ENCODE measurements at places on chromosomes 3 and 15.

DNA sequence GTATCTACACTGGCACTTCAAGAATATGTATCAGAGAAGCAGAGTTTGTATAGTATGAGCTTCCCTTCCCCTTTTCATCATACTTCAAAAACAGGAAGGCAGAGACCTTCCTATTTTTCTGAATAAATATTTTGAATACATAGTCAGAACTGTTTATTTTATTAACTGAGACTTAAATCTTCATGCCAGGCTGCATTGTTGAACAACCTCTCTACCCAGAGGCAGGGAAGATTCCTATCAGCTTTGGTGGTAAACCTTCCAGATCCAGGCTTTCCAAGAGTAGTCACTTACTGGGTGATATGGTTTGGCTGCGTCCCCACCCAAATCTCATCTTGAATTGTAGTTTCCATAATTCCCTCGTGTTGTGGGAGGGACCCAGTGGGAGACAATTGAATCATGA is 217.4 kb upstream of the ATP11B start:
- DNase-seq, result no peak

GRCh38 chr3:128436214-128436613 is 30.5 kb downstream of the DNAJB8 start:
- no peak for DNase-seq

DNA sequence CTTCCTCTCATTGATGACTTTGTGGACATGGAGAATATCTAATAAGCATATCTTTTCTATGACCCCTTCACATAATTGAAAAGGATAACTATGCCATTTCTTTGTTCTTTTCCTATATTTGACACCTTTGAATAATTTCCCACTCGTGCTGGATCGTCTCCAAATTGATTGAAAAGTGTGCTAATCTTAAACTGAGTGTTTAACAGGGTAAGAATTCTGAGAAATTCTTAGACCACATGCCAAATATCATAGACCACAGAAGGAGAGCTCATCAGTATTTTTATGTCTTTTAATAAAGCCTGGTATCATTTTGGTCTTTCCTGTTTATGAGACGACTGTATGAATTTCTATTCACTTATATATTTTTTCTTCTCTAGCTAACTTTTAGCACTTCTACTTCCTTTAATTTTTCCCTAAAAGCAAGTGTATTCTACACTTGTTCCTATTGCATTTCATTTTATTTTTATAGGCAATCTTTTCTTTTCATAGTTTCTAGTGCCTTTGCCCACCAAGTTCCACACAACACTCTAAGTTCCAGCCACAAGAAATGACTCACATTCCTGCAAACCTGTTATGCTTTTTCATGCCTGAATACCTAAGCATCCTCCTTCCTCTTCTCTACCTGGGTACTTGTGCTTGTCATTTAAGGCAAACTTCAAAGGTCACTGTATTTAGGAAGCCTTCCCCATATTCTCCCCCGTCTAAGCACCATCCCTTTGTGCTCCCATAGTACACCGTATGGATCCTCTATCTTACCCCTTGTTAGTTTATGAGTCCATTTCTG is 30.1 kb downstream of the KBTBD8 start:
- DNase-seq, result no peak

DNA sequence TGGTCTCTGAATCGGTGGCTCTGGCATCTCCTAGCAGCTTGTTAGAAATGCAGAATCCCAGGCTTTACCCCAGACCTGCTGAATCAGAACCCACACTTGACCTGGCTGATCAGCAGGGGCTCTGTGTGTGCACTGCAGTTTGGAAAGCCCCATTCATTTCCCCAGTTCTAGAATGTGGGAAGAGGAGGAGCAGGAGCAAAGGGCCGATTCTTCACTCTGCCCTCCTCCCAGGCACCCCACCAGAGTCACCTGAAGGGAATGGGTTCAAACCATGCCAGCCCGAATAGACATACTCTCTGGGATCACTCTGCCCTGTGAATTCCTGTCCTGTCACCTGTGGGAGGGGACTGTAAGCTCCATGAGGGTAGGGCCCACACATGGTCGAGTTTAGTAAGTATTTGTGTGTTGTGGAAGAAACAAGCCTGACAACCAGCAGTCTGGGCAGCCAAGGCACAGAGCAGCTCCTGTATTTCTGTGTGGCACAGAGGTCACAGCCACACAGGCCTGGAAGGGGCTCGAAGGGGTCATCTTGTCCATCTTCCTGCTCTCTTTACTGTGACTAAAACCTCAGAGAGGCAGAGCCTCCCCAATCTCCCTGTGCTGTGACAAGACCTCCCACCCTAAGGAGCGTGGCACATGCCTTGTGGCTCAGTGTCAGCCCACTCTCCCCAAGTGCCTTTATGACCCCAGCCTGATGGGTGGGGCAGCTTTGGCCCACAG is 29.0 kb upstream of the HHATL start:
- no peak for DNase-seq

- no peak for DNase-seq
Measured at GRCh38 chr3:157327018-157327417, 109.6 kb upstream of the PTX3 start.

- DNase-seq, result no peak
Measured at GRCh38 chr3:197889204-197889930, 60.6 kb upstream of the RPL35A start.

DNA sequence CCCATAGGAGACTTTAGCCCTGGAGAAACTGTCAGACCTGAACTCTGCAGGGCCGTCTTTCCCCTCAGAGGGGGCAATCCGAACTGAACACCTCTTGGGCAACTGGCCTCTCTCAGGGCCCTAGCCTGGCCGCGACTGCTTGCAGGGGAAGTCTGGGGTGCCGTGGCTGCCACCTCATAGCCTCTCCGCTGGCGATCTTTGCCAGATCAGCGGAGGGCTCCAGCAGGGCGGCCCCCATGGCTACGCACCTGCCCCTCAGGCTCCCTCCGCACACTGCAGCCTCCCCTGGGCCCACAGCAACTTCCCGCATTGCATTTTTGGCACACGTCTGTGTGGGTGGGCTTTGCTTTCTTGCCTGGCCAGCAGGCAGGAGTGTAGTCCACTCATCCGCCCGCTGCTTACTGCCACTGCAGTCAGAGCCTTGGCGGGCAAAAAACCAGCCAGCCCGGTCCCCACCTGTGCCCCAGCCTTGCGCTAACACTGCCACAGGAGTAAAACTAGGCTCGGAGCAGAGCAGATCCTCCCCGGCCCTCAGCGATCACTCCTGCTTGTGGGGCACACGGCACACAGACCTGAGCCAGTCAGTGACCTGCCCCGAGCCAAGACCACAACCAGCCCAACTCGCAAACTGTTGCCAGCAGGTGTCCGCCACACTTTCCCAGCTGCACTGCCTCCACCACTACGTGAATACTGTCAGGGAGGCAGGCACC is 266.8 kb upstream of the CBLB start:
- no peak for DNase-seq

GRCh38 chr15:72688697-72689096 is 2.7 kb downstream of the BBS4 start:
- no peak for DNase-seq

GRCh38 chr15:70530017-70530499 is 233.3 kb downstream of the UACA start:
- DNase-seq, result no peak

GRCh38 chr3:134237454-134238145 is 13.1 kb downstream of the RYK start:
- no peak for DNase-seq

GRCh38 chr3:297585-297984 is 101.0 kb downstream of the CHL1 start:
- no peak for DNase-seq

GRCh38 chr3:48437812-48438211 is 2.1 kb downstream of the CCDC51 start:
- DNase-seq, result no peak

DNA sequence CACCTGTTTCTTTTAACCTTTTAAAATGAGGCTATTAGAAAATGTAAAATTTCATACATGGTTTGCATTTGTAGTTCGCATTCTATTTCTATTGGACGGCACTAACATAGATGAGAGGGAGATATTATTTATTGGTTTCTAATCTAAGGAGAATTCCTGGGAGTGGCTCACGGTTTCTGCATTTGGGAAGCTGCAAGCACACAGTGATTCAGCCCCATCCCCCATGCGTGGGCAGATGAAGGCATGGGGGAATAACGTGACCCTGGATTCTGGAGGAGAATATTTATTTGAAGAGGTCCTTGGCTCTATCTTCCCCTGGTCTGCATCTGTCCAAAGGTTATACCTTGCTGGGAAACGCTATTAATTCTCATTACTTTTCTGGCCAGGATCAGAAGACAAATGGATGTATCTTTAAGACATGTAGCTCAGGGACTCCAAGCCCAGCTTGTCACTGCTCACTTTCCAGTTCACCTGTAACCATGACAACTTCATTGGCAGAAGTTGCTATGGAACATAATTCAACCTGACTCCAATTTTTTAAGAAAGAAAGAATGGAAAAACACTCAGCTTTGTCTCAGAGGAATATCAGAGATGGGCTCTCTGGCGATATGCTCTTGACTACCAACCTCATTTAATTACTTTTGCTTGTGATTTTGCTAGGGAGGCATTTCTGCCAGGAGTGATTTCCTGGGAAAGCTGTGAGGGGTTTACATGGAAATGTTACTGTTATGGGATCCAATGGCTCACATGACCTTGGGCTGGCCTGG is 27.2 kb upstream of the POMGNT2 start:
- no peak for DNase-seq

DNA sequence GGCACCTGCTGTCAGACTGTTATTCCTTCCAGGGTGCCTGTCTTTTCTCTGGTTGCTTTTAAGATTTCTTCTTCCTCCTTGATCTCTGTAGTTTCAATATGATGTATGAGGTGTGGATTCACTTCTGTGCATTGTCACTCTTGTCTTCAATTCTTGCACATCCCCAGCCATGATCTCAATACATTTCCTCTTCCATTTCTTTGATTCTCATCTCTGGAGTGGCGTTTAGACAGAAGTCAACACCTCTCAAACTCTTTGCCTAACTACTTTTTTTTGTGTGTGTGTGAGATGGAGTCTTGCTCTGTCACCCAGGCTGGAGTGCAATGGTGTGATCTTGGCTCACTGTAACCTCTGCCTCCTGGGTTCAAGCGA is 224.4 kb upstream of the LYSMD4 start:
- no peak for DNase-seq

DNA sequence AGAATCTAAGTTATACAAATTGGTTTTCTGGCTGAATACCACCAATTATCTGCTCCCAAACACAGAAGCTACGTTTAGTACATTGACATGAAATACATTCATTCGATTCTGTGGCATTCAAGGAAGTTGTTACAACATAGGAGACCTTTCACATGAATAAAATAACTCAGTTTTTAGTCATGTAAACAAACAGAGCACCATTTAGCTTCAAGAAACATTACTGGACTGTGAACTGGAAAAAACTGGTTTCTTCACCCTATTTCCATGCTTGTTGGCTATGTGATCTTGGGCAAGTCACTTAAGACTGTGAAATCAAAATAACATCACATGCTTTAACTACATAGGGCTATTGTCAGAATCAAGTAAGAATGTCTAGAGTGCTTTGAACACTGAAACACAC is 46.2 kb downstream of the NRG4 start:
- peak; percentile 27 for DNase-seq

DNA sequence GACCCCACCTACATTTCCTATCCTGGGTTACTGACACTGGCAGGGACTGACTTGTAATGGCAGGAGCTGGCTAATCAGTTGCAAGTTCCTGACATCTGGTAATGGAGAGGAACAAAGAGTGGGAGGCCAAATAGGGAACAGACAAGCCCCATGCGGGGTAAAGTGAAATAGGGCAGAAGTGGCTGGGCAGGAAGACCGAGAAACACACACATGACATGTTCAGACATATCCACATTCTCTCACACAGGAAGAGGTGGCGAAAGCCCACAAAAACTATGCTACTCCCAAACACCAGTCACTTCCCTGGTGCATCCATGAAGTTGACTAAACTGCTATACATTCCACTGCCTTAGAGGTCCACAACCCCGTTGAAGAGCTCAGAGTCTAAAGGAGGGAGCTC is 394.1 kb upstream of the TBL1XR1 start:
- peak; percentile 32 for DNase-seq

DNA sequence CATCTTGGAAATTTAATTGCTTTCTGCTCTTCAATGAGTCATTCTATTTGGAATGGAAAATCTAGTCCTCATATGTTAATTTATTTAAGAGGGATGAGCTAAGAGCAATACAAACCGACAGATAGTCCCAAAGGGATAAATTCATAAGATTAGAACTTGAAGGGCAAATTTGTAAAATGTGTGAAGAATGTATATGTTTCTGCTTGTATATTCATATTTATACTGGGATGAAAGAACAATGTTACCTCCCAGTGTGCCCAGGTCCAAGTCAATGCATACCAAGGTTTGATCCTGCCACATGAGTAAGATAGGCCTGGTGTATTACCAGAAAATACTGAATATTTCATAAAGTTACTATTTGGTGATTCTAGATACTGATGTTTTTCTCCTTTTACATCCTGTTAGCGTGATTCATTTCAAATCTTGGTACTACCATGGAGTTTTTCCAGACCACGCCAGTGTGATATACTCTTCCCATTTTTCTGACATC is 255.6 kb upstream of the SEMA6D start:
- no peak for DNase-seq

GRCh38 chr3:28912120-28912885 is 368.6 kb upstream of the RBMS3 start:
- DNase-seq, result no peak

DNA sequence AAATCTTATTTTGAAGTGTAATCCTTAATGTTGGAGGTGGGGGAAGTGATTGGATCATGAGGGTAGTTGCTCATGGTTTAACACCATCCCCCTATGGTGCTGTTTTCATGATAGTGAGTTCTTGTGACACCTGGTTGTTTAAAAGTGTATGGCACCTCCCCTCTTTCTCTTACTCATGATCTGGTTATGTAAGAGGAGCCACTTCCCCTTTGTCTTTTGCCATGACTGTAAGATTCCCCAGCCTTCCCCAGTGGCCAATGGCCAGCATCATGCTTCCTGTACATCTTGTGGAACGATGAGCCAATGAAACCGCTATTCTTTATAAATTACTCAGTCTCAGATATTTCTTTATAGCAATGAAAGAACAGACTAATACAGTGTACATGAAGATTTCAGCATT is 39.8 kb upstream of the GMNC start:
- DNase-seq, result peak; percentile 80

DNA sequence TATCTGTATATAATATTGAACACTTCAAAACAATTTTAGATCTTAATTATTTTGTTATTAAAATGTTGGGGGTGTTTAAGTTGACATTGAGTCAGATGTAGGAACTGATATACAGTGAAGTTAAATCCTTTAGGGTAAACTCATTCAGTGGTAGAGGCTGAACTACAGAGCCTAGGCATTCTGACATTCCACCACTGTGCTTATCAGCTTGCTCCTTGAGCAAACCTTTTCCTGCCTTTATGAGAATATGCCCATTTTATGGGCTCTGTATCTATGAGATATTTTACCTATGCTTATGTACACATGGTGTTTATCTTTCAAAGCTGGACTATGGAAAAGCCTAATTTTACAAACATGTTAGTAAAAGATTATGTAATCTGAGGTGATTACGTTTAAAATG is 407.5 kb downstream of the ZBTB20 start:
- DNase-seq, result no peak

DNA sequence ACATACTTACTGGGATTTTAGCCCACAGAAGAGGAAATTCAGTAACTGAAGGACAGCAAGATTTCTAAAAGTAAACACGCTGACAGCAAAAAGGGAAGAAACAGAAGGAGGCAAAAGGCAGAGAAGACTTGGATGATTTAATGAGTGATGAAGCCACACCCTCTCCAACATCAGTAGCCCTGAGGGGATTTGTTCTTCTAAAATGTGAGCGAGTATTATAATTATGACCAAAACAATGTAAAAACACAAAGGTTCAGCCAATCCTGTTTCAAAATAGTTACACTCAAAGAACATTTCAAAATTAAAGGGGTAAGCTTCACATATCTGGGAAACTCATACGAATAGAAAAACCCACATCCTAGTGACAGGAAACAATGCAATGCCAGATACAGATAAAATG is 25.0 kb downstream of the MCCC1 start:
- DNase-seq, result no peak

All from HT1080 (cell line).